GM04504 (cell line): ENCODE measurements at places on chromosomes 13 and 19.

- DNase-seq = peak; percentile 73
Measured at GRCh38 chr19:751501-752341, 809 bp downstream of the MISP start.

- peak; percentile 62 for DNase-seq
Measured at GRCh38 chr19:35716801-35717664, 770 bp upstream of the KMT2B start.

DNA sequence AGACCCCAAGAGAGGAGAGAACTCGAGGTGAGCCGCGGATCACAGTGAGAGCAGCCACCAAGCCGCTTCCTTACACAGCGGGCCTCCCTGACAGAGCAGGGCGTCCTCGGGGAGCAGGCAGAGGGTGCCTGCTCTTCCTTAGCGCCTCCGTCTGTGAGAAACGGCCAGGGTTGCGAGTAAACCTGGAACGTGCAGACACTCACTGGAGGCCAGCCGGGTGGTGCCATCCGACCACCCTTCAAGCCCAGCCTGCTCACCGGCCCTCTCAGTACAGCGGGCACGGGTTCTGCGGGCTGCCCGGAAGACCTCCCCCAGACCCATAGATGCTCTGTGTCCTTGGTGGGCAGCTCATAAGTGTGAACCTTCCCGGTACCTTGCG lies 9.6 kb downstream of the DOT1L start:
- DNase-seq = no peak

DNA sequence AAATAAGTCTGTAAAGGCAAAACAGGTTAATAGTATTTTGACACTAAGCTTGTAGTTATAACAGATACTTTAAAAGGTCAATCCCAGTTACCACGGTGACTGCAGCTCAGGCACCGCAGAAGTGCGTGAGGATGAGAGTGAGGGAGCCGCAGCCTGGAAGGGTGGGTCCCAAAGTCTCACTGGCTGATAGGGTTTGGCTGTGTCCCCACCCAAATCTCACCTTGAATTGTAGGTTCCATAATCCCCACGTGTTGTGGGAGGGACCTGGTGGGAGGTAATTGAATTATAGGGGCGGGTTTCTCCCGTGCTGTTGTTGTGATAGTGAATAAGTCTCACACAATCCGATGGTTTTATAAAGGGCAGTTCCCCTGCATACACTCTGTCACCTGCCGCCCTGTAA lies 40.0 kb upstream of the GAS6 start:
- no peak for DNase-seq

GRCh38 chr13:99322297-99323103 lies 15.3 kb upstream of the GPR183 start:
- peak; percentile 67 for DNase-seq

GRCh38 chr13:73275163-73275562 lies 216.4 kb downstream of the KLF5 start:
- DNase-seq = no peak

GRCh38 chr19:35796645-35797542 lies 15.8 kb downstream of the PRODH2 start:
- DNase-seq = no peak

DNA sequence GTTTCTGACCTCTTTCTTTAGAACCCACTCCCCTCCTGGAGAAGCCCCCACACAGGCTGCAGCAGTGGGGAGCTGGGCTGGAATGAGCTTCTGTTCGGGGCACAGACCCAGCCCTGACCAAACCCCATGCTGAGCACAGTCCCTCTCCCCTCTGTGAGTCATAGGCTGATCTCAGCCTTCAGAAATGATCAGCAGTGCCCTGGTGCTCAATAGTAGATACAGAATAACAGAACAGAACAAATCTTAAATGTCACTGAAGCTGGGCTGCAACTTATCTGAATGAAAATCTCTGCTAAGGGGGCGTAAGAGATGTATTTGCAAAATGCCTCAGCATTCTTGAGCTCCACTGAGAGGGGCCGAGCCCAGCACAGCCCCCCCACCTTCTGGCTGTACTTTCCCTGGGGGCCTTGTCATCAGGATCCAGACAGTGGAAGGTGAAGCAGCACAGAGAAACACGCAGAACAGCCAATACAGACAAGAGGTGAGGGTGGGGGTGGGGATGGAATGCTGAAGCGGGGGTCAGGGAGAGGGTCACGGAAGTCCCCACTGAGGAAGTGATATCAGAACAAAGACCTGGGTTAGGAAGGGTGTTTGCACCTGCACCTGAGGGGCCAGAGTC lies 9.9 kb downstream of the ZNF665 start:
- DNase-seq = peak; percentile 6

DNA sequence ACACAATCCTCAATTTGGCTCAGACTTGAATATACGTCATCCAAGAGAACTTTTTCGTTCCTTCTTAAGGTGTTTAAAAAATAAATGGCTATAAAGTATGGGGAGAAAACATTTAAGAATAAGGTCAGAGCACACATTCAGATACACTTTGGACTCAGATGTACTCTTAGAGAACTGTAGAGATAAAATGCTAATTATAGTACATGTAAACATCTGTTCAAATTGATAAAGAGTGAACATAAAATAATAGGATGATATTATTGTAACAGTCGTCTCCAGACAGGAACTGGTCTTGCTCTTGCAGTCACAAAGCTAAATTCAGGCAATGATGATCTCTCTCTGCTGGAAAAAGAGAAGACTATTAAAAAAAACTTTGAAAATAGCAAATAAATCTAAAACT lies 91.4 kb downstream of the RBM26 start:
- no peak for DNase-seq

GRCh38 chr19:47609906-47610894 lies 1.3 kb downstream of the BICRA start:
- no peak for DNase-seq

GRCh38 chr13:31045286-31046081 lies 113.0 kb downstream of the TEX26 start:
- peak; percentile 73 for DNase-seq
